ENCODE measurements at places on chromosomes 3 and 15.

- no peak for DNase-seq
These were observed 49.8 kb downstream of the PPCDC start for GRCh38 chr15:75073197-75073596.

DNA sequence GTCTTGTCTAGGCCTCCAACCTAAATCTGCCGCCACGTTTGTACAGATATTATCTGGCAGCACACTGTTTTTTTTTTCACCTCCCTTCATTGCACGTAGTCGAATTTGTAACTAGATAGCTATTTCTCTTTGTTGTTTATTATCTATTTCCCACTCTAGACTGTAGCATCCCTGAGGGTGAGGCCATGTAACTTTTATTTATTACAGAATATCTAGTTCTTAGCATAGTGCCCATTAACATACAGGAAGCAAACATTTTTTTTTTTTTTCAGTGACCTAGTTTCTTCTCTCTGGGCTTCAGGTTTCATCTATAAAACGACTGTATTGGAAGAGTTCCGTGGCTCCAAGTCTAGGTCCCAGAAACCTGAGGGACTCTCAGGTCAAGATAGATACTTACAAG lies 354.3 kb downstream of the FGF12 start:
- no peak for DNase-seq

- DNase-seq = no peak
These were observed 51.6 kb downstream of the GATM start for GRCh38 chr15:45326741-45327140.

GRCh38 chr15:28107111-28107903 lies 8.2 kb upstream of the OCA2 start:
- no peak for DNase-seq

DNA sequence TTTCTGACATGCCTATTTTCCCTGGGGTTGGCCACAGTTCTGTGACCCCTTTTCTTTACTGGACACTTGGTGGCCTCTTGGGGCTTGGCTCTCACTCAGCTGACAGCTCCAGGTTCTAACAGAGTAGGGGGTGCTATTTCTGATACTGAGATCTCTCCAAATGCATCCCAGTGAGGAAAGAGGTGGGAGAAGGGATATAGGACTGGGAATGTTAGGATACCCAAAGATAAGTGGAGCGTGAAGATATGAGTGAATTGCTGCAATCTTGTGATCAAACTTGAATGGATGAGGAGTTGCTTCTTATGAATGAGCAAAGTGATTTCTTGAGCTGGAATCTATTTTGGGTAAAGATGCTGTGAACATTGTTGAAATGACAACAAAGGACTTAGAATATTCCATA lies 74.6 kb downstream of the ATP2B2 start:
- no peak for DNase-seq

- peak; percentile 29 for DNase-seq
These were observed 19.8 kb upstream of the NUDT16 start for GRCh38 chr3:131361464-131362421.

- no peak for DNase-seq
These were observed 30.4 kb upstream of the FXR1 start for GRCh38 chr3:180882115-180882514.

- no peak for DNase-seq
These were observed 40.9 kb upstream of the RYK start for GRCh38 chr3:134291319-134292254.

DNA sequence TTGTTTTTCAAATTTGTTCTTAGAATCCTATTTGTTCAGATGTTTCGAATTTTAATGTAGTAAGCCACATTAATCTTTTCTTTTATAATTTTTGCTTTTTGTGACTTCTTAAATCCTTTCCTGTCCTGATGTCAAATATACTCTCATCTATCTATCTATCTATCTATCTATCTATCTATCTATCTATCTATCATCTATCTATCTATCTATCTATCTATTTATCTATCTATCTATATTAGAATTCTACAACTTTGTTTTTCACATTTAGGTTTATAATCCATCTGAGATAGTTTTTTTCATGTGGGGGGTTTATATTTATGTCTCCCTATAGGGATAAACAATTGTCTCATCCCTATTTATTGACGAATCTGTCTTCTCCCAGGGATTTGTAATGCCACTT lies 32.1 kb downstream of the CTXND1 start:
- DNase-seq = no peak

DNA sequence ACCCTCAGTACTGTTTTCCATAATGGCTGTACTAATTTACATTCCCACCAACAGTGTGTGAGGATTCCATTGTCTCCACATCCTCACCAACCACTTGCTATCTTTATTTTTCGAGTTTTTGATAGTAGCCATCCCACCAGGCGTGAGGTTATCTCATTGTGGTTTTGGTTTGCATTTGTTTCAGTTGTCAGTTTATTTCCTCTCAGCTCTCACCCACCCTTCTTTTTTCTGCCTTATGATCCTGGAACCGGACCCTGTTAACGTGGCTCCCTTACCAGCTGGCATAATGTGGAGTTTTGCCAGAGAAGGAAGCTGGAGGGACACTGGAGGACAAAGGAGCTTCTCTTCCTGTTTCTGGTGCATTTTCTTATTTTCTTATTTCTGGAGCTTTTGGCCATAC lies 25.1 kb upstream of the SH3GL3 start:
- DNase-seq = no peak

- DNase-seq = no peak
These were observed 220.2 kb downstream of the SHQ1 start for GRCh38 chr3:72628065-72628464.

GRCh38 chr3:33007776-33008175 lies 56.3 kb downstream of the CCR4 start:
- no peak for DNase-seq

DNA sequence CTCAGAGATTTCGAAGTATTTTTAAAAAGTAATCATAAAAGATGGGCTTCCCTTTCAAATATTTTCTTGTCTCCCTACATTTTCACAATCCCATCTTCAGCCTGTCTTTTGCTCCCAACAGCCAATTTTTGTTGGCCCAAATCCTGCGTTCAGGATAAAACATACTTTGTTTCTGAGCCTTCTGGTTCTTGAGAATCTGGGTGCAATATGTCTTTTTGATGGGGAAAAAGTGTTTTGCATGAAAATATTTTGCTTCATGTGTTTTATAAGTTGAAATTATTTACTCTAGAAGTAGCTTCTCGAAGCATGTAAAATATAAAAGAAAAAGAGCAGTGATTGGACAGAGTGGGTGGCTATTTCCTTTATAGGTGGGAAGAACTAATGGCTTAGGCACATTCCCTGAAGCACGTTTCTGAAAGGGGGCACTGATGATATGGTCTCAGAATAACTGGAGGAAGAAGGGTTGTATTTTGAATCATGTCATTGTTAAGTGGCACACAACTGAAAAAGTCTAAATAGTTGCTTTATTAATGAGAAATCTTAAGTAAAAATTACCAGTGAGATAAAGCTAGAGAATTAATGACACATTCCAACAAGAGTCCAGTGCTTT lies 3.9 kb downstream of the UNC13C start:
- no peak for DNase-seq

DNA sequence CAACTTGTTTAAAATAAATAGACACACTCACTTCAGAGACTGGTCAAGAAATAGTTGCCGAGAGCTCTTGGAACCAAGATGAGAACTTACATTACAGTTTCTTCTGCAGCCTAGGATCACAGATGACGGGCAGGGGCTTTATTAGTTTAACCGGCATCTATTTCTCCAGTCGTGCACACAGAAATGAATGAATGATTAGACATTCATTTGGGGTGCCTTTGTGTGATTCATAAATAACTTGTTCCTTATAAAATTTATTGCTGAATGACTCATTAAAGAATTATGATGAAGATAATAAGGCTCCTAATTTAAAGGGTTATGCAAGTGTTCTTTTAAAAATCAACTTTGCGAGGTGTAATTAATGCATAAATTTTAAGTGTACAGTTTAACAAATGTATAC lies 20.8 kb downstream of the NFKBIZ start:
- no peak for DNase-seq

DNA sequence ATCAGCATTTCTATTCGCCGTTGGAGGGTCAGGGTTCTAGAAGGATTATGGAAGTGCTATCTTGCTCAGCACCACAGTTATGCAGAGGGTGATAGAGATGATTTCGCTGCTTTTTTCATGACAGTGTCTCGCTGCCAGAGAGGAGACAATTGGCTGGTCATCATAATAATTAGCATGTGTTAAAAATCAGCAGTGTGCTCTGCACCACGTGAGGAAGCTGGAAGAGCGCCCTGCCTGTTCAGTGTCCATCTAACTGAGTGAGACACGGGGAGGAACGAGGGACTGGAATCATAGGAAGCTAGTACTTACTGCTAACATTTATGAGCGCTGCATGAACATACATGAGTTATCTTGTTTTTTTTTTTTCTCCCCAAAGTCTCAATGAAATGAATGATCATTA lies 116.2 kb upstream of the PLAAT1 start:
- DNase-seq = no peak

- DNase-seq = no peak
These were observed 39.8 kb downstream of the IDH2 start for GRCh38 chr15:90062462-90062932.

DNA sequence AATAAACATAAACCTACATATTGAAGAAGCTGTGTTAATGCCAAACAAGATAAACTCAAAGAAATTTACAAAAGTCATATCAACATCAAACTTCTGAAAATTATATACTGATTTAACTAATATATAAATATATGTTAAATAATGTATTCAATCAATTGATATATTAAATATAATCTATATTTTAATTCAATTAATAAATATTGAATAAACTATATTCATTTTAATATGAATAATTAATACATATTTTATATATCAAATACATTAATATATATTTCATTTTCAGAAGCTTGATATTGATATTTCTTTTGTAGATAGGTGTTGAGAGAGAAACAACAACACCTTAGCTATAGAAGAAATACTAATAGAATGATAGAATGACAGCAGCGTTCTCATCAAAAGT lies 768.1 kb downstream of the MECOM start:
- DNase-seq = no peak

DNA sequence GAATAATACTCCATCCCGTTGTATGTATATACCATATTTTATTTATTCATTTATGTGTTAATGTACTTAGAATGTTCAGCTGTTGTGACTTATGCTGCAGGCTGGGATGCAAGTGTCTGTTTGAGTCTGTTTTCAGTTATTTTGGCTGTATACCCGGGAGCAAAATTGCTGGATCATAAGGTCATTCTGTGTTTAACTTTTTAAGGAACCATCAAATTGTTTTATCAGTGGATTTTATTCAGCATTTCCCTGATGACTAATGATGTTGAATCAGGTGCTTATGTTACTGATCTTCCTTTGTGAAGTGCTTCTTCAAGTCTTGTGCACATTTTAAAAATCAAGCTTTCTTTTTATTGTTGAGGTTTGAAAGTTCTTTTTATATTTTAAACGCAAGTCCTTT lies 118.1 kb downstream of the SLC25A26 start:
- no peak for DNase-seq

DNA sequence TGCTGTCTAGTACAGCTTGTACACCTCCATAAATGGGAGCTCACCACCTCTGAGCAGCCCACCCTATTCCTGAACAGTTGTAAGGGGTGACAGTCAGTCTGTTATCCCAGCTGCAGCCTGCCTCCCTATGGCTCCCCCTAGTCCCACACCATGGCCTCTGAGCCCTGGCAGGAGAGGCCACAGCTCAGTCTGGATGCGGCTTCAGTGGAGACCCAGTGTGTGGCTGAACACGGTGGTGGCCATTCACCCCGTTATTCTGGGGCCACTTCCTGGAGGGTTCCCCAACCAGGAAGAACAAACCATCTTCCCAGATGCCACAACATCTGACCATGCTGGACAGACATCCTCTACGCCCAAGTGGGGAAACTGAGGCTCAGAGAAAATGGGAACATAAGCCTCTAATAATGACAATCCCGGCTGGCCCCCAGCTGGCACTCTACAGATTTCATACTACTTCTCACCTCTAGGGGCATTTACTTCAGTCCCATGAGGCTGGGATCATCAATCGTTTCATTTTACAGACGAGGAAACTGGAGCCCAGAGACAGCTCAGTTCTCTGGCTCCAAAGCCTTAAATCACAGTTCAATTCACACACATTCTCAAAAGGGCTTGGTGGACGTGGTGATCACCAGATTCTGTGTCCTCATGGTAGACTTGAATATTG lies 9.2 kb upstream of the GRIP2 start:
- no peak for DNase-seq

DNA sequence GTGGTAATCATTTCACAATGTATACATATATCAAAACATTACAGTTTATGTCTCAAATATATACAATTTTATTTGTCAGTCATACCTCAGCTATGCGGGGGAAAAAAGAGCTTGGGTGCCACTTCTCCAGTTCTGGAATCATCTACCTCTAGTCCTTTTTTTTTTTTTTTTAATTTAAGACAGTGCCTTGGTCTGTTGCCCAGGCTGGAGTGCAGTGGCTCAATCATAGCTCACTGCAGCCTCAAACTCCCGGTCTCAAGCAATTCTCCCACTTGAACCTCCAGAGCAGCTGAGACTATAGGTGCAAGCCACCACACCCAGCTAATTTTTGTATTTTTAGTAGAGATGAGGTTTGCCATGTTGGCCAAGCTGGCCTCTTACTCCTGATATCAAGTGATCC lies 67.4 kb downstream of the TMEM266 start:
- no peak for DNase-seq

GRCh38 chr15:36814105-36814504 lies 234.7 kb downstream of the CDIN1 start:
- DNase-seq = no peak

DNA sequence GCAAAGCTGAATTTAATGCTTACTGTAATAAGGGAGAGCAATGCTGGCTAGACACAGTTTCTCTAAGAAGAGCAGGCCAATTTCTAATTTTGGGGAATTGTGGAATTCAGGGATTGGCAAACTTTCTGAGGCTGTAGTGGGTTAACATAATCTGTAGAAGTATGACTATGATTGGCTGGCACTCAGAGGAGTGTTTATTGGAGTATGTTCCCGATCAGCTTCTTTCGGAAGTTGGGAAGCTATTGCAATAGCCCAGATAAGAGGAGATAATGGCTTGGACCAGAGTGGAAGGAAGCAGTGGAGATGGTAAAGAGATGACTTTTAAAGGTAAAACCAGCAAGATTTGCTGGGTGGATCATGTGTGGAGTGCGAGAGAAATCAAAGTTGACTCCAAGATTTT lies 19.4 kb downstream of the TMOD3 start:
- no peak for DNase-seq

GRCh38 chr3:1350885-1351284 lies 258.1 kb downstream of the CNTN6 start:
- no peak for DNase-seq

Measured in cortex of kidney (tissue), 1 donor.